ENCODE measurements at places on chromosomes 5 and 9.

DNA sequence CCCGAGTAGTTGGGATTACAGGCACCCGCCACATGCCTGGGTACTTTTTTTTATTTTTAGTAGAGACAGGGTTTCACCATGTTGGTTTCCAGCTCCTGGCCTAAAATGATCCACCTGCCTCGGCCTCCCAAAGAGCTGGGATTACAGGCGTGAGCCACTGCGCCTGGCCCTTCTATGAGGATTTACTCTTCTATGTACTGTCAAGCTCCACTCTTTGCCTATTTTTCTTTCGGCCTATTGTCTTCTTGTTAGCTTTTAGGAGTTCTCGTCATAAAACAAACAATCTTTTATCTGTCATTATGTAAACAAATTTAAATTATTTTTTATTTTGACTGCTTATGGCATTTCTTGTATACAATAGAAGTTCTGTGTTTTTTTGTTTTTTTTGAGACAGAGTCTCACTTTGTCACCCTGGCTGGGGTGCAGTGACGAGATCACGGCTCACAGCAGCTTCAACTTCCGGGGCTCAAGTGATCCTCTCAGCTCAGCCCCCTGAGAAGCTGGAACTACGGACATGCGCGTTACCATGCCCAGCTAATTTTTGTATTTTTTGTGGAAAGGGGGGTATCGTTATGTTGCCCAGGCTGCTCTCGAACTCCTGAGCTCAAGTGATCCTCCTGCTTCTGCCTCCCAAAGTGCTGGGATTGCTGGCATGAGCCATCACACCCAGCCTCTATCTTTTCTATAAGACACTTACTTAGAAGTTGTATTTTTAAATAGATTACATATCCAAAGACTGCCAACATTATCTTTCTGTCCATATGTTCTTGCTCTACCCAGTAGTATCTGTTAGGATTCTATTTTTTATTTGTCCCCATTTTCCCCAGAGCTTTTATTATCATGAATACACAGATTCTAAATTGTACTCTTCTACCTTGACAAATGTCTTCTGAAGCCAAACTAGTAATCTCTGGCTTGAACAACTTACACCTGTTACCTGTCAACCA lies 29.2 kb downstream of the CSNK1A1 start:
- DNase-seq: no peak

DNA sequence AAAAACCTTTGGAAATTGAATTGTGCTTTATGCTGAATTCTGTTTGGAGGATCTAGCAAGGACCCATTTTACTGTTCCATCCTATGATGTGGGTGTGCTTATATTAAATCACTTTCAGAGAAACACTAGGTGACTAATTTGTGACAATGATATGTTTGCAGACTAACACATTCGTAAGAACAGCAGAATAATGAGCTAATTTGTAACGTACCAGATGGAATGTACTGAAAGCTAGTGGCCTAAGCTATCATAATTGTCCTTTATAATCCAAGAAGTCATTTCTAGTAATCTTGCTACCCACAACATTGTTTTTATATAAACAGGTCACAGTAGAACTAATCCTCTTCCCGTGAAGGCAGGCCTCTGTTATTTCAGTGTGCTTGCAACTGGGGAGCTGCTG lies 292.5 kb downstream of the PDE4D start:
- DNase-seq: no peak

DNA sequence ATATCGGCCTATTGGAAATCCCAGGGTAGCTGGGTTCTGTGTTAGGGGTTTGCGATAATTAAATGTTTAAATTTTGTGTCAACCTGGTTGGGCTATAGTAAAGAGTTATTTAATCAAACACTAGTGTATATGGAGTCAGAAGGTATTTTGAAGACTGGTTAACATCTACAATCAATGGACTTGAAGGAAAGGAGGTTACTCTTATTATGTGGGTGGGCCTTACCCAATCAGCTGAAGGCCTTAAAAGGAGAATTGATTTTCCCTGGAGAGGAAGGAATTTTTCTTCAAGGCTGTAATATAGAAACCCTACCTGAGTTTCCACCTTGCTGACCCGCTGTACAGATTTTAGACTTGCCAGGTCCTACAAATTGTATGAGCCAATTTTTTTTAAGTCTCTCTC lies 411.4 kb downstream of the IRX1 start:
- DNase-seq: no peak

DNA sequence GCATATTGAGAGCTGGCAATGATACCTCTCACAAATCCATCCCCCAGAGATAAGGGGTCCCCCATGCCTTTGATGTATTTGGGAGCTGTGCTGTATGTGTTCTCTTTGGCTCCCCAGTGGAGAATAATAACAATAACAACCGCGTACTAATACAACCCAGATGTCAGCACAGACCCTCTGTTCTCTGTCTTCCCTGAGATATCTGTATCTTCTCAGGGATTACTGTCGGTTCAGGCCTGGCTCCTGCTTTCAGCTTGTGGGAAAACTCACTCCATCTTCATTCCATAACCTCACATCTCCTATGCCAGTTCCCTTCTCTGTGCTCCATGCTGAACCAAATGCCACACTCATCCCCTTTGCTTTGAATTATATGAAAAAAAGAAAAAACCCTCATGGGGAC lies 76.2 kb downstream of the TMC1 start:
- DNase-seq: no peak

DNA sequence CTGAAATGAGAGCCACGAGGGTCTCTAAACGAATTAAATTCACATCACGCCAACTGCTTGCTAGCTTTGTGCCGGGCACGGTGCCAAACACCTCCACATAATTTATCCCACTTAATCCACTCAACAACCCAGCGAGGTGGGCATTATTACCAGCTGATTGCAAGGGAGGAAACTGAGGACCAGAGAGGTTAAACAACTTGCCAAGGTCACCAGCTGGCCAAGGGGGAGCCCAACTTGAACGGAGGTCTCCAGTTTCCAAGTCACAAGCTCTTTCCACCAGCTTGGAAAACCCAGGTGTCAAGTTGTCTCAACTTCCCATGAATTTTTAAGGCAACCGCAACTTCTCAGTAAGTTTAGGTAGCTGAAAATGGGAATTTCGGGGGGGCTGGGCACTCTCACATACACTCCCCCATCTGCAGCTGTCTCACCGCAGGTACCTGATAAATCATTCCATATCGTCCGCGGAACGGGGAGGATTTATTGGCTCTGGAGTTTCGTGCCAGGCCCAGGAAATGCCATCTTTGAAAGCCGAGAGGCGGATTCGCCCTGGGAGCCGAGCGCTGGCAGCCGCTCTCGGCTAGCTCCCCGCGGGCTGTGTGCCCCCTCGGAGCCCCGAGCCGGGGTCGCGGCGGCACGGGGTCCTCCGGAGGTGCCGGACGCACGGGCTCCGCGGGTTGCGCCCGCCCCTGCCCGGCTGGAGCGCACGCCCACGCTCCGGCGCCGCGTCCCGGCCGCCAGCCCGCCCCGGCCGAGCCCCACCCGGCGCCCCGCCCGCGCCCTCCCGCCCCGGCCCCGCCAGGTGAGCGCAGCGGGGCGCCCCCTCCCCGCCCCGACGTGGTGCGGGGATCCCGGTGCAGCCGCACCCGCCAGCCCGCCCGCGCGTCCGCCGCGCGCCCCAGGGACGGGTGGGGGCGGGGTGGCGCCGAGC lies 617 bp downstream of the PTPN3 start:
- no peak for DNase-seq

- DNase-seq: no peak
These were observed 110.9 kb upstream of the IL6ST start for GRCh38 chr5:56105511-56106291.

DNA sequence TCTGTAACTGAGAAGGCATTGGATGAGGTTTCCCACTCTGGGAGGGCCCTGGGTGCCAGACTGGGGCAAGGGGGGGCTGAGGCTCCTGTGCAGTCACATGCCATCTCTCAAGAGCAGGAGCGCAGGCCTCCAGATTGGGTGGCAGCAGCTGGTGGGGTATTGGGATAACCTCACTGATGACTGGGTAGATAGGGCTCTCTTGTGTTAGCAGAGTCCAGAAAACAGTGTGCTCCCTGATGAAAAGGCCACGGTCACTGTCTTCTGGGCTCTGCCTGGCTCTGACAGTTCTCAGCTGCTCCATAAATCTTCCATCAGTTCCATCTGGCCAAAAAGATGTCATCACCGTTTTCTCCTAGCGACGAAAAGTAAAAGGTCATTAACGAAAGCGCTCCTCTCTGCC lies 21.8 kb upstream of the NKX2-5 start:
- no peak for DNase-seq

DNA sequence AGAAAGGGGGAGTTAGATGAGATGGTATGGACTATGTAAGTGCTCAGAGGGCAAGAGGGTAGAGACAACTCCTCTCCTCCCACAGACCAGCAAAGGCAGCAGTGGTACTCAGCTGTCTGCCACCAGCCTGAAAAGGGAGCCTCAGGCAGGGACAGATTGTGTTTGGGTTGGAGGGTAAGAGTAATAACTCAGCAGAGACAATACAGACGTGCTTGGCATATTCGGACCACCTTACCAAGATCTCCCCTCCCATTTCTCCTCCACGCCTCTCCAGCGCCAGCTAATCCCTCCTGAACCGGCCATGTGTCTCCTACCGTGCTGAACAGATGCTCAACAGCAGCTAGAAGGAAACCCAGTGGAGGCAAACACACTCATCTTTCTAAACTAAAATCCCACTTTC lies 180.8 kb downstream of the ASTN2 start:
- no peak for DNase-seq

DNA sequence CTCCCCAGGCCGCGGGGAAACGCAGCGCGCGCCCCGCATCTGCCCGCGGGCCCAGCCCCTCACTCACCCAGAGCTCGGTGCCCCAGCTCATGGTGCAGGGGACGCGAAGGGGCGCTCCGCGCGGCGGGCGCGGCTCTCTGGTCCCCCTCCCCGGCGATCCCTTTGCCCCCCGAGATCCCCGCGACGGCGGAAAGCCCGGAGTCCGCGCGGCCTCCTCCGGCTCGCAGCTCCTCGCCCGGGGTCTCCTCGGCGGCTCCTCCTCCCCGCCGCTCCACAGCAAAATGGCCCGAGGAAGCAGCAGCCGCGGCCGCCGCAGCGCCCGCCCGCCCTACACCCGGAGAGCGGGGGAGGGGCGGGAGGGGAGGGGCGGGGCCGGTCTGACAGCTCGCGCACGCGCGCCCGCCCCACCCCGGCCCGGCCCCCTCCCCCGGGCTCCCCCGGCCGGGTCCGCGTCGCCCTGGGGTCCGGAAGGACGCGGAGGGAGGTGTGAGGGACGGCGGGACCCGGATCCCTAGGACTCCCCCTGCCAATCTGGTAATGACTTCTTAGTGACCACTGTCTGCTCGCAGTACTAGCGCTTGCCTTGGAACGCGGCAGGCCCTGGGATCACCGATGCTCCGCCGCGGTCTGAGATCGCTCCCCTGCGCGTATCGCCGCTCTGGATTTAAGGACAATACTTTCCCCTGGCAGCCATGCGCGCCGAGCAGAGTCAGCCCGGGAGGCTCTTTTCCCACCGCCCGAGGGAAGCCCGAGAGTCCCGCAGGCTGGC lies at the start of gene FNBP1:
Gene FNBP1 (minus strand): TSS at position 305 of the 769 bp plus-strand sequence. CDS start 214 bp downstream, at position 91.
- peak; percentile 82 for DNase-seq

DNA sequence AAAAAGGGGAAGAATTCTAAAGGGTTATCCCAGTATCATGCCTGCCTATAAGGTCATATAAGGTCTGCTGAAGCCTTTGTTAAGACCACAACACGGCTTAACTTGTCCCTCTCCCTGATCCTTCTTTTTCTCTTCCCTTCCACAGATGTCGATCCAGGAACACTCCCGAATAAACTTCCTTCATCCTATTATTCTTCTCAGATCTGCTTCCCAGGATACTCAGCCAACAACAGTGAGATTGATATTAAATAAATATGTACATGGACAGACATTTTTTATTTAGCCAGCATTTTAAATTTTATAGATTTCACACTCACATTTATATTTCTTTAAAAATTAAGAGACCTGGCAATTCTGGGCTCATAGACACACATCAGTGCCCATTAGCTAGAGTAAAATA lies 44.1 kb downstream of the DPYSL3 start:
- no peak for DNase-seq

GRCh38 chr9:137321726-137322361 lies 19.8 kb upstream of the NRARP start:
- no peak for DNase-seq

- no peak for DNase-seq
These were observed 126.9 kb downstream of the KCNIP1 start for GRCh38 chr5:170630711-170631141.

DNA sequence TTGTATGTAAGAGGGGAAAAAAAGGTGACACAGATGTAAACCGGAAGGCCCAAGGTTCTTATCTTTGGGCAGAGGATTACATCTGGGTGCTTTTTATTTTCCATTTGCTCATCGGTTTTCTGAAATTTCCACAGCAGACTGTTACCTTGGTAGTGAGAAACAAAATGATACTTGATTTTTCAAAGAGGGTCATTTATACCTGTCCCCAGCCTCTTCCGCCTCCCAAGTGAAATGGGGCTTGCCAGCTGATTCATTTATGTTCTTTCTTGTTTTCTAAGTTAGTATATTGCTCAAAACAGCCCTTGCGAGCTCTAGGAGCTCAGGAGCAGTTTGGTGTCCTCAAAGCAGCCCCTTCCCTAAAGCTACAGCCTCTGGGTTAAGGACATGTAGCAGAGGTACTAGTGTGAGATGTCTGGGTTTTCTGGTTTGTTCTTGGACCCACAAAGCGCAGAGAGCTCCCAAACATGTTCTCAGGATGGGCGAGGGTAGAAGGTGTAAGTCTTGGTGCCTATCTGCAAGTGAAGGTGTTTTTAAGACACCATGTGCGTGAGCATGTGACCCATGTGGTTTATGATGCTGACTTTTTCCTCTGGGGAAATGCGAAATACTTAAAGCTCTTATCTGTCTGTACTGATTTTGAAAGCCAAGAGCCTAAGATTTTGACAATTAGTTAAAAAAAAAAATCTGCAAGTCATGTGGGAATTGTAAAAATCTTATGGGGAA lies 38.3 kb downstream of the DAPK1 start:
- DNase-seq: no peak

DNA sequence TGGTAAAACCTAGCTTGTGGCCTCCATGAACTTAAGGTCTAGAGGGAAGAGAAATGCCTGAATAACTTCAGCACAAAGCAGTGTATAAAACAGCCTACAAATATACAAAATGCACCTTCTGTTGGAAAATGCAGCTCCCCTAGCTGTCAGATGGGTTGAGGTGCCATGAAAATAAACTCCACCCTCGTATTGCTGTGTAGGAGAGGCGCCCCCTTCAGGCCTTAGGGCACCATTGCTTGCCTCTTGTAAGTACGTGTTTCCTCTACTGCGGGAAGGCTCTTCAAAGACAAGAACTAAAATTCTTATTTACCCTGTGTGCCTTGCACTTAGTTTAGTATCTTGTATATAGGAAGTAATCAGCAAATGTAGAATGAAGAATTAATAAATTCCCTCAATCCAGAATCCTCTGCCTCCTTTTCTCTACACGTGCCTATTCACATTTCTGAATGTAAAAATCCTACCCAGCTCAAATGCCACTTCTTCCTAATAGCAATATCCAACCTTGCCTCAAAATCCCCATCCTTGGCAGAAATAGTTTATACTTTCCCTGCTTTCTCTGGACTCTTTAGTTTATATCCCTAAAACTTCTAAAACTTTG lies 393.7 kb upstream of the PDE4D start:
- DNase-seq: no peak

DNA sequence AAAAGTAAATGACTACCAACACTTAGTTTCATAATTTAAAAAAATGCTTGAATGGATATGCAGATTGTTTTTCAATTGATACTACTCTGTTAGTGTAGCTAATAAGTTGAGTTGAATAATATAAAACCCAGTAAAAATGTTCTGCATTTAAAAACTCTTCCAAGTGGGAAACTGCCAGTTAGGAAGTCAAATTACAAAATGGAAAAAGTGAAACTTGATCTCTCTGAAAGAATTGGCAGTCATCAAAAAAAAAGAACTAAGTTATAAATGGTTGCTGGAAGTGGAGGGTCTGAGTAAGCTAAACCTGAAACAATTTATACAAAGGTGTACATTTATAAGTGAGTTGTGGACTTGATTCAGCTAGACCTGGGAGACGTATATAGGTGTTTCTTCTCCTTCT lies 52.4 kb downstream of the VCAN start:
- DNase-seq: no peak
